HCT116 (cell line): ENCODE measurements at places on chromosomes 6 and 20. TPM values are rescaled to one million over a fixed set of nuclear protein-coding genes. Genes with fewer than 3 reads are reported as not detected.
A peak's percentile ranks its signal among the peaks of the same experiment; 100 is the strongest.

EPPIN gene
- total RNA-seq, result not detected

TRIM10 gene
- 0.98 TPM for total RNA-seq

NHLRC1 gene
- not detected for total RNA-seq

NKX2-4 gene
- not detected for total RNA-seq

SALL4 gene
- 1.9 TPM for total RNA-seq

PNLDC1 gene
- total RNA-seq, result 0.37 TPM

RHAG gene
- total RNA-seq, result 0.57 TPM

OPN5 gene
- not detected for total RNA-seq

DNA sequence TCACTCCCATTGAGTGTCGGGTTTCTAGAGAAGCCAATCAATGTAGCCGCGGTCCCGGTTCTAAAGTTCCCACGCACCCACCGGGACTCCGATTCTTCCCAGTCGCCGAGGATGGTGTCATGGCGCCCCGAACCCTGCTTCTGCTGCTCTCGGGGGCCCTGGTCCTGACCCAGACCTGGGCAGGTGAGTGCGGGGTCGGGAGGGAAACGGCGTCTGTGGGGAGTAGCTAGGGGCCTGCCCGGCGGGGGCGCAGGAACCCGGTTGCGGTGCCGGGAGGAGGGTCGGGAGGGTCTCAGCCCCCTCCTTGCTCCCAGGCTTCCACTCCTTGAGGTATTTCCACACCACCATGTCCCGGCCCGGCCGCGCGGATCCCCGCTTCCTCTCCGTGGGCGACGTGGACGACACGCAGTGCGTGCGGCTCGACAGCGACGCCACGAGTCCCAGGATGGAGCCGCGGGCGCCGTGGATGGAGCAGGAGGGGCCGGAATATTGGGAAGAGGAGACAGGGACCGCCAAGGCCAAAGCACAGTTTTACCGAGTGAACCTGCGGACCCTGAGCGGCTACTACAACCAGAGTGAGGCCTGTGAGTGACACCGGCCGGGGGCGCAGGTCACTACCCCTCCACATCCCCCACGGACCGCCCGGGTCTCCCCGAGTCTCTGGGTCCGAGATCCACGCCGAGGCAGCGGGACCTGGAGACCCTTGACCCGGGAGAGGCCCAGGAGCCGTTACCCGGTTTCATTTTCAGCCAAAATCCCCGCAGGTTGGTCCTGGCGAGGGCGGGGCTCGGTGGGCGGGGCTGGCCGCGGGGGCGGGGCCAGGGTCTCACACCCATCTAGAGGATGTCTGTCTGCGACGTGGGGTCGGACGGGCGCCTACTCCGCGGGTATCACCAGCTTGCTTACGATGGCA is 35.2 kb upstream of the HLA-G start:
- H3K27ac ChIP-seq, result no peak overlapping the region
- no peak overlapping the region for H3K4me3 ChIP-seq
- no peak for DNase-seq
- H3K36me3 ChIP-seq, result no peaks in the 10 kb centered on the region
- peaks cover 13% of the 10 kb centered on the region for H3K4me1 ChIP-seq

DNA sequence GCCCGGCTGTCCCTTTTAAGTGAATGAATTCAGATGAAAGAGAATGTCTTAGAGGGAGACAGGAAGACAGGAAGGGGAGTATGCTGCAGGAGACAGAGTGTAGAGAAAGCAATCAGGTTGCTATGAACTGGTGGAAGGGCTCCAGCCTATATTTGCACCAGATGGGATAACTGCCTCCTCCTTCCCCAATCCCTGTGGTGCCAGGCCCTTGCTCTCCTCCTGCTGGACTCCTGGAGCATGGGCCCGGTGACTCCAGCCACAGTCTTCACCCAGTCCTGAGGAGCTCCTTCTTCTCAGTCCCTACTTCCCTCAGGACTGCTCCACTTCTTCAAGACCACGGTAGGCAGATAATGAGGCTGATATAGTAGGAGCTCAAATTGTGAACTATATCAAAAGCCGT is 91.8 kb downstream of the TMEM200A start:
- no peaks in the 10 kb centered on the region for H3K36me3 ChIP-seq
- DNase-seq, result no peak
- no peak overlapping the region for H3K4me3 ChIP-seq
- H3K27ac ChIP-seq, result no peak overlapping the region

DNA sequence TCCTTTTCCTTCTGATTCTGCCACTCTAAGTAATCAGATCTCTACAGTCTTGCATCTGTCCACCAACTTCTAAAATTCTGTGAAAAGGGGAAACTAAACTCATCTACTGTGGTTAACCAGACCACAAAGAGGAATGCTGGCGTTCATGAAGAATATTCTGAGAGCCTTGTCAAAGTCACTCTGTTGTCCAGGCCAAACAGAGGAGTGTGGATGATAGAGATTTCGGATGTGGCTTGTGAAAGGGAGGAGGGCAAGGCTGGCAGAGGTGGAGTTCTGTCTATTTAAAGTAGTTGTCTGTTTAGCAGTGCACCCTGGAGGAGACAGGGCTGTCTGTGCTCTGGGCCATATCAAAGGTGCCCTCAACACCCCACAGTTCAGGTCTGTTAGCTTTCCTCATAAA is 33.9 kb downstream of the CCN2 start:
- H3K27ac ChIP-seq, result no peak overlapping the region
- DNase-seq, result no peak
- no peaks in the 10 kb centered on the region for H3K36me3 ChIP-seq

- peak; percentile 48 for DNase-seq
- peaks cover 10% of the 10 kb centered on the region for H3K4me1 ChIP-seq
- H3K27me3 ChIP-seq, result no peaks in the 10 kb centered on the region
- no peaks in the 10 kb centered on the region for H3K36me3 ChIP-seq
- no peak overlapping the region for H3K4me3 ChIP-seq
Measured at GRCh38 chr6:138001750-138002349, 105.4 kb downstream of the PERP start.

DNA sequence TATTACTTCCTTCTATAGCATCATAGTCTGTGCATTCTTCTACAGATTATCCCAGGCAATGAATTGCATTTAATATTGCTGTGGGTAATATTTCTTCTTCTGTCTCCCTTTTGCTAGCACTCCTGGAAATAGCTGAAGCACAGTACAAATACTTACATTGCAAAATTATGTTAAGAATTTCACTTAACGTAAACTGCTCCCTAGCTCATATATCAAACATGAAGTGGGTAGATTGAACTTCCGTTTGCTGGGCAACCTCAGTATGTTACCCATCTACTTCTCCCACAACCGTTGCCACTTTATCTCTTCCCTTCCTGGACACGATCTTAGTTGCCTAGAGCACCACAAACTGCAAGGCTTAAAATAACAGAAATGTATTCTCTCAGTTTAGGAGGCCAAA is 963.3 kb downstream of the KIF16B start:
- no peak overlapping the region for H3K4me3 ChIP-seq
- no peak for DNase-seq
- no peaks in the 10 kb centered on the region for H3K36me3 ChIP-seq
- H3K27ac ChIP-seq, result no peak overlapping the region
- no peaks in the 10 kb centered on the region for H3K4me1 ChIP-seq

GRCh38 chr6:147378819-147379218 is 129.7 kb upstream of the SAMD5 start:
- DNase-seq, result no peak
- H3K36me3 ChIP-seq, result no peaks in the 10 kb centered on the region
- no peaks in the 10 kb centered on the region for H3K27me3 ChIP-seq
- H3K4me3 ChIP-seq, result no peak overlapping the region
- no peak overlapping the region for H3K27ac ChIP-seq

DNA sequence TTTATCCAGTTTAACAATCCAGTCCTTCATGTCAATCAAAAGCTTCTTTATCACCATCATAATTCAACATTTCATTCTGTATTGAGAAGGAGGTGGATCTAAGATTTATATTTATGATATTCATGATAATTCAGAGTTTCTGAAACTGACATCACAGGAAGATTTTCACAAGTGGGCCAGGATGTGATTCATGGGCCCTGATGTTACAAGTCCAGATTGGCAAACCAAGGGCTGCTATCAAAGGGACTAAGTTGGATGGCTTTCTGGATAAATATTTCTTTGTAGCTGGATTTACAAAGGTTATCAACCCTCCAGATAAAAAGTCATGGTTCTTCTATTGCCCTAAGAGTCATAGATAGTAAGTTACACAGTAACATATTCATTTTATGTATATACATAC is 866.5 kb downstream of the KIF16B start:
- no peak for DNase-seq
- H3K36me3 ChIP-seq, result no peaks in the 10 kb centered on the region
- H3K27me3 ChIP-seq, result no peaks in the 10 kb centered on the region
- H3K27ac ChIP-seq, result no peak overlapping the region
- H3K4me3 ChIP-seq, result no peak overlapping the region

GRCh38 chr6:7207720-7208119 is 100.0 kb downstream of the RREB1 start:
- H3K27me3 ChIP-seq, result no peaks in the 10 kb centered on the region
- no peak for DNase-seq
- H3K4me1 ChIP-seq, result no peaks in the 10 kb centered on the region

- no peak overlapping the region for H3K4me3 ChIP-seq
- H3K36me3 ChIP-seq, result peaks cover 9% of the 10 kb centered on the region; the same call in 1 of the 2 replicates
- no peaks in the 10 kb centered on the region for H3K27me3 ChIP-seq
- no peak for DNase-seq
Measured at GRCh38 chr20:25273046-25273445, 25.2 kb downstream of the PYGB start.

DNA sequence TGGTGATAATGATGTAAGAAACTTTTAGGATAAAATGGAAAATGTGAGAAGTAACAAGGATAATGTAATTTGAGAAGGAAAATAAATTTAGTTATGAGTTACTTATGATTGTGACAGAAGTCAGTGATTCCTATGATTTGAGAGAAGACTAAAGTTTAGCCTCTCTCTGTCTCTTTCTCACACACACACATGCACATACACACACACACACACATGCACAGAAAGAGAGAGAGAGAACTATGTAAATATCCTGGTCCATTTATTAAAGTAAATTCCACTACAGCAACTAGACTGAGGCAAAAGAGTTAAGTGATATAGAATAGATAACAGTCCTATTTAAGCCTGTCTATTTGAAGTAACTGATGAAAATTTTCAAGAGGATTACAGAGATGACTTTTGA is 375.2 kb downstream of the CD109 start:
- no peak for DNase-seq
- H3K36me3 ChIP-seq, result no peaks in the 10 kb centered on the region
- no peaks in the 10 kb centered on the region for H3K27me3 ChIP-seq
- H3K27ac ChIP-seq, result no peak overlapping the region
- peaks cover 9% of the 10 kb centered on the region; the same call in 1 of the 2 replicates for H3K4me1 ChIP-seq
- H3K4me3 ChIP-seq, result no peak overlapping the region

DNA sequence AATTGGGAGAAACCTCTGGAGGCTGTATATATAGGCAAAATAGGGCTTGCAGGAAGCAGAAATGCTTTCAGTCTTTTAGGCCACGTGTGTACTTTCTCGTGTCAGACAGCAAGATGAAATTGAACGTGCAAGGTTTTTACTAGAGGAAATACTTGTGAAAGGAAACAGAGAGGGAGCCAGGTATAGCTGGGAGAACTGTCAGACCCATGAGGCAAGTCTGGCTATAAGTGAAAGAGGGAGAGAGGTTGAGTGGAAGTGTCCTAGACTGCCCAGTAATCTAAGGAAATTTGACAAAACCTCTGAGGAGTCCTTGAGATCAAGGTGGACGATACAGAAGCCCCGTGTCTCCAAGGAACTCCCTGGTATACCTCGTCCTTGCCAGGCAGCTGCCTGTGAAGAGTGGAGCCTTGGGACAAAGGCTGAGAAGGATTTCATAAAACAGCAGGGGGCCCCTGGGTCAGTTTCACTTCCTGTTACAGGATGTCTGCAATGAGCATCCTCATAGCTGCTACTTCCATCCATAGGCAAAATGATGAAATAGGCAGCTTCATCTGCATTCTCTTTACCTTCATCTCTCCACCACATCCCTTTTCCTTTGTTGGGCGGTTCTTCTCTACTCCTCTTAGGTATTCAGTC is 114.4 kb upstream of the MAP3K7 start:
- DNase-seq, result no peak
- peaks cover 24% of the 10 kb centered on the region for H3K27me3 ChIP-seq
- no peak overlapping the region for H3K4me3 ChIP-seq
- H3K4me1 ChIP-seq, result no peaks in the 10 kb centered on the region

- DNase-seq, result peak; percentile 51
- no peaks in the 10 kb centered on the region for H3K36me3 ChIP-seq
- H3K27me3 ChIP-seq, result no peaks in the 10 kb centered on the region
- peak within 1 kb of the TSS; percentile 45; the same call in 1 of the 2 replicates for H3K27ac ChIP-seq
Measured at GRCh38 chr6:83065511-83066192, at the start of gene UBE3D. TSS of gene UBE3D (minus strand) at chr6:83065841. CDS start at chr6:83065718, 123 bp downstream.

DNA sequence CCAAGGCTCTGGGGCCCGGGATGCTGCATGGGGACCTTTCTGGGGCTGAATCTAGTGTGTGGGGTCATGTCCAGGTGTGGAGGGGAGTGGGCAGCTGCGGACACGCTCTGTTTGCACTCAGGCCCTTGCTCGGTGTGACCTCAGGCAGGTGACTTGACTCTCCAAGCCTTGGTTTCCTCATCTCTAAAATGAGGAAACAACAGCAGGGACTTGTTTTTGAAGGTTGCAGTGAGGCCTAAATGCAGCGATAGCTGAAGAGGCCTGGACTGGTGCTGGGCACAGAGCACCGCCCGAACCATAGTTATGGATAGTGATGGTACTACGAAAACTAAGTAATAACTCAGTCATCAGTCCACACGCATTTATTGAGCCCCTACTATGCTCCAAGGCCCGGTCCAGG is 91.8 kb downstream of the NOL4L start:
- H3K4me1 ChIP-seq, result no peaks in the 10 kb centered on the region
- DNase-seq, result no peak
- no peaks in the 10 kb centered on the region for H3K36me3 ChIP-seq
- H3K27me3 ChIP-seq, result no peaks in the 10 kb centered on the region
- no peak overlapping the region for H3K4me3 ChIP-seq
- H3K27ac ChIP-seq, result no peak overlapping the region

- H3K4me3 ChIP-seq, result no peak overlapping the region
- no peaks in the 10 kb centered on the region for H3K4me1 ChIP-seq
- no peaks in the 10 kb centered on the region for H3K36me3 ChIP-seq
- no peak for DNase-seq
Measured at GRCh38 chr6:125259354-125259736, 42.4 kb downstream of the HDDC2 start.

DNA sequence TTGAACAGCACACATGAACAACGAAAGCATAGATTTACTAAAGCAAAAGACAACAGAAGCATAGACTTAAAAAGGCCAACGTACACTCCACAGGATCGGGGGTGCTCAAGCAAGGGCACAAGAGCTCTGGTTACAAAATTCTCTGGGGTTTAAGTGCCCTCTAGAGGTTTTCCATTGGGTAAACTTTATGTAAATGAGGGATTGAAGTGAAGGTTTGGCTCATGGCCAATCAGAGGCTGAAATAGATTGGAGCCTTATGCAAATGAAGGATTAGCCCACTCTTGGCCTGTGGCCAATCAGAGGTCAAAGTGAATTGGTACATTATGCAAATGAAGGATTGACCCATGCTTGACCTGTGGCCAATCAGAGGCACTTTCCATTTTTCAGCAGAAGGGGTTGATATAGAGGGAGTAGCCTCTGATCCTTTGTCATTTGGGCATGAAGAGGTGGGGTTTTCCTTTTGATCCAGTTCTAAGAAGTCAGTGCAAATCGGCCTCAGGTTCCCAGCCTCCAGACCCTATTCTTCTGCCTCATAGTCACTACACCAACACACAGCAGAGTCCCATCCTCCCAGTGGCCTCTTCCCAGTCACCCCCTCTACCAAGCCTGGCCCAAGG is 244.9 kb downstream of the THBS2 start:
- no peak for DNase-seq
- H3K4me3 ChIP-seq, result no peak overlapping the region
- no peaks in the 10 kb centered on the region for H3K36me3 ChIP-seq
- no peaks in the 10 kb centered on the region for H3K27me3 ChIP-seq

- peak; percentile 81 for DNase-seq
- peaks cover 70% of the 10 kb centered on the region for H3K4me1 ChIP-seq
- peak overlapping the region; percentile 40 for H3K4me3 ChIP-seq
- no peaks in the 10 kb centered on the region for H3K27me3 ChIP-seq
- H3K36me3 ChIP-seq, result peaks cover 13% of the 10 kb centered on the region
- peak overlapping the region; percentile 94 for H3K27ac ChIP-seq
Measured at GRCh38 chr20:54167909-54168872, 5.6 kb downstream of the CYP24A1 start.
